Stimulated activated CD8-positive, alpha-beta memory T cell treated with anti-CD3 and anti-CD28 coated beads, Interleukin-15, amount 100 ng/mL, for 24 hours (primary cell): ENCODE measurements at places on chromosomes 3 and 15.

DNA sequence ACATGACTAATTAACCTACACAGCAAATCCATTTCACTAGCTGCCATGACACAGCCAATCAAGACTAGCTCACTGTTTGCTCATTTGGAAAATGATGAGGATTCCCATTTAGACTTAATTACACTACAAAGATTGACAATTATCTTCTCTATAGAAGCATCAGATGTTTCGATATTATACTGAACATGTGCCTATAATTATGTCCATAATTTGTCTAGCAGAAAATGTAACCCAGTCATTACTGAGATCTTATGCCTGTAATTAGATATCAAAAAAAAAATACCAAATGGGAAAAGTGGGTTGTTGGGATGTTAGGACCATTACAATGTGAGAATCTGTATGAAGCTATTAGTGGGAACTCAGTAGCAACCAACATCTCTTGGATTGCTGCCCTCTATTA is 344.2 kb upstream of the MCTP2 start:
- DNase-seq = no peak

- DNase-seq = no peak
These were observed 325.0 kb upstream of the CFAP20DC start for GRCh38 chr3:59374818-59375211.

DNA sequence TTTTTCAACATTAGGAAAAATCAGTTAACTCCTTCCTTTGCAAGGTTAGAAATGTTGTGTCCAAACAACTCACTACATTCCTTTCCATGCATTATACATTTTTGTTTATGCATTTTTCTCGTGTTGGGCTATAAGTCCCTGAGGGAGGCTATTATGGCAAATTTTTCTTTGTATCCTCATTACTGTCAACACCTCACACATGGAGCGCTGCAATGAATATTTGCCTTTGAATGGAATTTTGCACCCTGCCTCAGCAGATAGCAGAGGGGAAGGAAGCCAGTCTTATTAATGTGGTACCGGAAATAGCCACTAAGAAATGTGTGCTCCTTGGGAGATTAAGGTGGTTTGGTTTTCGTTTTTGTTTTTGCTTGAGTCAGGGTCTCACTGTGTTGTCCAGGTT is 134.7 kb downstream of the THSD4 start:
- no peak for DNase-seq

DNA sequence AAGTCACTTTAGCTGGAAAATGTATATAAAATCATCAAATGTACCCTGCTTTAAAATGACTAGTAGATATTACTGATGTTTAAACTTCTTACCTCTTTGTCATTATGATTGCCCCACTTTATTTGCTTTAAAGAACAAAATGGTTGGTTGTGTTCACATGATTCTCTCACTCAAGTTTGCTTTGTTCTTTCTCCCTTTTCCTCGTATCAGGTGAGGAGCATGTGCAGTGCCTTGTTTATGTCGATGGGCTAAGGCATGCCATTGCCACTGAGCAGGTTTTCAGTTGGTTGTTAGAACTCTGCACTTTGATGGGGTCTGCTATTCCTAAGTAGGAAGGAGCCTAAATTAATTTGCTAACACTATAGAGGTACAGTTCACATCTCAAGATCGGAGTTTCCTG is 5.3 kb downstream of the MAP2K5 start:
- DNase-seq = no peak

DNA sequence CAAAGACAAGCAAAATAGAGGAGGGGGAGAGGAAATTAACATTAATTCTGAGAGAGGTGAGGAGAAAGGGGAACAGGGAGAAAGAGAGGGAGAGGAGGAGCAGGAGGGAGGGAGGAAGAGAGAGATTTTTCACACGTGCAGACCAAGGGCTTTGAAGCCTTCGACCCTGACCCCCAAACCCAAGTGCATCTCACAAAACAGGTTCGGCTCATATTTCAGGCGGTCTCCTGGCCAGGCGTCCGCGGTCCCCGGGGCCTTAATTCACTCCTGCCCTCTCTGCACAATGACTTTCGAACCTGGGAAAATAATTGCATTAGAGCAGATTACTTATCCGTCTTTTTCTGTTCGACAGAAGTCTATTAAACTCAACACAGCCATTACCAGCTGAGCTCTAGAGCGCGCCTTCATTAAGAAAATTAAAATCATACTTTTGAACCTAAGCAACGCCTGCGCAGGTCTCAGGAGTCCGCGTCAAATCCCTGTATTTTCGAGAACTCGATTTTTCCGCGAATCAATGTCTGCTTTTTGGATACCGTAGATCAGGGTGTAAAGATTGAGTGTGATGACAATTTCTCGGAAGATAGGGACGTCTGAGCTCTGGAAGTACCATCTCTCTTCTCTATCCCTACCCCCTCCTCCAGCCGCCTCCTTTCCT is 220.7 kb downstream of the MEIS2 start:
- no peak for DNase-seq

GRCh38 chr3:29694783-29695182 is 413.9 kb downstream of the RBMS3 start:
- DNase-seq = no peak

GRCh38 chr15:66840615-66841390 is 138.8 kb downstream of the SMAD6 start:
- DNase-seq = no peak

- no peak for DNase-seq
These were observed 604.9 kb upstream of the CFAP20DC start for GRCh38 chr3:59654480-59655417.

DNA sequence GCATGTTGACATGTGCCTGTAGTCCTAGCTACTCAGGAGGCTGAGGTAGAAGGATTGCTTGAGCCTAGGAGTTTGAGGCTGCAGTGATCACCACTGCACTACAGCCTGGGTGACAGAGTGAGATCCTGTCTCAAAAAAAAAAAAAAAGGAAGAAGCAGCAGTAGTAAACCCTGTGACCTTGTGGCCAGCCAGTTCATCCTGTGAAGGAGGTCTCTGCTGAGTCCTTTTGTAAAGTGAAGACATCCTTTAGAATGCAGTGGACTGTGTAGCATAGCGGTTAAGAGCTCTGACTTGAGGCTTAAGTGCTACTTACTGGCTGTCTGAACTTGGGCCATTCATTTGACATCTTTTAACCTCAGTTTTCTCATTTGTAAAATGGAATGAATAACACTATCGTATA is 8.3 kb downstream of the EXOSC7 start:
- no peak for DNase-seq

DNA sequence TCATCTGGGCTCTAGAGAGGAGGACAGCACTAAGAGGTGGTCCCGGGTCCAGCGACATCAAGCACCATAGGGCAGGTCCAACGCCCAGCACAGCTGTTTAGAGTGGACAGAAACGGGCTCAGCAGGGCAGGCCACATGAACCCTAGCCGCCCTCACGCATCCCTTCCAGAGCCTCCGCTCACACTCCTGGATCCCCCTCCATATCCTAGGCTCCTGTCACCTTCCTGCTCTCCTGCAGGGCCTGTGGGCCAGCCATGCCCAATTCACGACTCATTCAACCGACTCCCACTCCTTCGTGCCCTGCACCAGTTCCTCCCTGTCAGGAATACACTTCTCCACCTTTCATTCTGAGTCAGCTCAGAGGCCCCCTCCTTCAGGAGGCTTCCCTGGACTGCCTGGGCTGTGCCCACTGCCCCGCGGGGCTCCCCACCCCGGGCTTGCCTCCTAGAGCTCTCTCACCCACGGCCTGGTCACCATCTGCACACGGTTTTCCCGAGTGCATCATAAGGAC is 90.2 kb downstream of the LINGO1 start:
- DNase-seq = no peak

DNA sequence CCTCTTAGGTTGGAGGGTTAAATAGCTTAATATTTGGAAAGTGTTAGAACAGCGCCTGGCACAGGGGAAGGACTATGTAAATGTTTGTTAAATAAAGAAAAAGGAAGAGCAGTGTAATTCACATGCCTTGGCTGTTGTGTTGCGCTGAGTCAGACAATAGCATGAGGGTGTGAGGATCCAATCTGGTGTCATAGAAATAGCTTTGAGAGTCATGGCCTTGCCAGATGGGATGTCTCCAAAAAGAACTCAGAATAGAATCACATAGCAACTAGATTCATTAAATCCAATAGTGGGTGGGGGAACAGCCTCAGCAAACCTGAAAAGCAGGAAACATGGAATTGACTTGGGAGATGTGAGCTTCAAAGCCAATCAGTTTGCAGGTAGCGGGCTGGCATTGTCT is 3.9 kb upstream of the RBSN start:
- no peak for DNase-seq

GRCh38 chr3:11713171-11713570 is 69.5 kb upstream of the VGLL4 start:
- DNase-seq = no peak

DNA sequence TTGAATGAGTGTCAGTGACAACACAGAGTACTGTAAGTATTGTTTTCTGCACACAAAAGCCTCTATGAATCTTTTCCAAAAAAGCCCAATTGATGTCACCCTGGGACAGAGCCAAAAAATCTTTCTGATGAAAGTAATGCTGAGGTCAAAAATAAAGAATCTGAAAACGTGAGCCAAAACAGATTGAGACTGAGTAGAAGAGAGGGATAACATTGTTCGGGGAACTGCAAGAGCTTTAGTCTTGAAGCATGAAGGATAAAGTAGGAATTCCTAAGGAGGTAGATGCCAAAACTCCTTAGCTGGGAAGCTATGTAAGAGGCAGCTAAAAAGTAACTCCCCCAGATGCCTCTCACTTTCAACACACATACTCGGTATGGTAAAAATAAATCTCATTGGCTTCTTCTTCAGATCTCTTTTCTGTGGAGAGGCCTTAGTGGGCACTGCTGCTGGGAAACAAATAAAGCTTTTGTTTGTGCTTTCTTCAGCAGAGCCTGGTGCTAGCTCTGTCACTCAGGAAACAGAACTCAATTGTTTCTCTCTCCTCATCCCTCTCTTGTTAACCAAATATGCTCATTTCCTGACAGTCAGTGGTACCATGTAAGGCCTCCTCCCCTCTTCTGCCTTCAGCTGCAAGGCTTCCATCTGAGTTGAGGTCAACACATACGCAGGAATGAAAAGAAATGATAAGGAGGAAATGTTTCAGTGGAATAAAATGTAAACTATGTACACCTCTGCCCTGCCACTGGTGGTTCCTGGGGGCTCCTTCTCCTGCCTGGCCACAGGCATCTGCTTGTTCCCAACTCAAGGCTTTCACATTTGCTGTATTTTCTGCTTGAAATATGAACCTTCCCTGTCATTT is 58.1 kb downstream of the CD200 start:
- no peak for DNase-seq

GRCh38 chr3:46091046-46091445 is 63.8 kb upstream of the XCR1 start:
- DNase-seq = no peak

DNA sequence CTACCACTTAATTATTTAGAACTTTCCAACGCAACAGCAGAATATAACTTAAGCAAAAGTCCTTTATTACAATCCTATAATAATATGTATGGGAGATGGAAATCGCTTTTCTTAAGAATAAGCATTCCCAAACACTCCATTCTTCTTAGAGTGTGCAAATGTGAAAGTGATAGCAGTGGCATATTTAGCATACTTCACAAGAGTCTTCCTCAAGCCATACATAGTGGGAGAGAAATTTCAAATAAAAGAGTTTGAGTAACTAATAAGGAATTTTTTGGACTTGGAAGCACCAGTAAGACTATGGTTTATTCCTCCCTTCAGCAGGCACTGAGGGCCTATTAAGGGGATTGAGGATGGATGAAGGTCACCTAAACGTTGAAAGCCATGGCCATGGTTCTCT is 22.1 kb upstream of the BNC1 start:
- no peak for DNase-seq

GRCh38 chr3:141486496-141486745 is 406 bp upstream of the RASA2 start:
- DNase-seq = no peak

DNA sequence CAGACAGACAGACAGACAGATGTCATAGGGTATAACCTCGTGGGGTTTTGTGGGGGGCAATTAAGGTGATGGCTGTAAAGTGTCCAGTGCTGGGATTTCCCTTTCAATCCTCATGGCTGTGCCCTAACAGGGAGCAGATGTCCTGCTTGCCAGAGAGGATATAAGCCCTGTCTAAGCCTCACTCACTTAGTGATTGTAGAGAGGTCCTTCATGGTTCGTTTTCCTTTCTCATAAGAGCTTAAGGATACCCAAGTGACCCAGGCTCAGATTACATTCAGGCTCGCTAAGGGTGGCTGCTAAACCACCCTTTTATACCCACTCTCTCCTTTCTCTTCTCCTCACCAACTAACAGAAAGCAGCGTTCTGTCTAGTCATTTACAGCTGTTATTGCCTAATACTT is 19.2 kb downstream of the LYSMD2 start:
- DNase-seq = no peak

DNA sequence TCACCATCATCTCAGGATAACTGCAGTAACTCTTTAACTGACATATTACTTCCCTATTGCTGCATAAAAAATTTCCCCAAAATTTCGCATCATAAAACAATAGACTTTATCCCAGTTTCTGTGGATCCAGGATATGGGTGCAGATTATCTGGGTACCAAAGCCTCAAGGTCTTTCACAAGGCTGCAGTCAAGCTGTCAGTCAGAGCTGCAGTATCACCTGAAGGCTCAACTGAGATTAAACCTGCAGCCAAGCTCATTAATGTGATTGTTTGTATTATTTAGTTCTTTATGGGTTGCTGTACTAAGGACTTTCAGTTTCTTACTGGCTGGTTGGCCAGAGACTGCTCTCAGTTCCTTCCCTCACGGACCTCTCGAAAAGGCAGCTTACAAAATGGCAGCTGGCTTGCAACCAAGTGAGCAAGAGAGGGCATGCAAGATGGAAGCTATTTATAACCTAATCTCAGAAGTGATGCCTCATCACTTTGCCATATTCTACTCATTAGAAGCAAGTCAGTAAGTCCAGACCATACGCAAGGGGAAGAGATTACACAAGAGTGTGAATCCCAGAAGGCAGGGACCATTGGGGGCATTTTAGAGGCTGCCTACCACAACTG is 54.9 kb downstream of the DCUN1D1 start:
- no peak for DNase-seq

GRCh38 chr3:41369838-41370237 is 170.5 kb downstream of the CTNNB1 start:
- no peak for DNase-seq
